ENCODE measurements at places on chromosomes 1 and 21. TPM values are rescaled to one million over a fixed set of nuclear protein-coding genes. Genes with fewer than 3 reads are reported as not detected.

Gene CPTP
- total RNA-seq: 15.7 TPM

Gene COL24A1
- total RNA-seq: 6.1 TPM

- DNase-seq: peak; percentile 79
Measured at GRCh38 chr1:110155878-110156522, 5.7 kb downstream of the SLC6A17 start.

DNA sequence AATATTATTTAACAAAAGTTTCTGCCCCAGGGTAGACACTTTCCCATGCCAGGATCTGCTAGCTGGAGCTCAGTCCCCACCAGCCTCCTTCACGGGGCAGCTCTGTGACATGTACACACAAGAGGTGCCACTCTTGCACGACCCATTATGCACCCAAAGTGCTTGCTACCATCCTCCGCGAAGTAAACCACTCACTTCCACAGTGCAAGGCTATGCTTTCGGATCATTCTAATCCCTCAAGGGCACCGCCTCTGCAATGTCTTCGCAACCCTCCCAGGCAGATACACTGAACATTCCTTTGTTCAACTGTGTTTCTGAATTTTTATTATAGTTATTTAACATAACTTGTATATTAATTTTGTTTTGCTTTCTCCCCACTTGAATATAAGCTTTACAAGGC is 303.8 kb downstream of the VAV3 start:
- DNase-seq: no peak

Gene DNAI4
- 70.9 TPM for total RNA-seq

Gene C1orf226
- 13.0 TPM for total RNA-seq

DNA sequence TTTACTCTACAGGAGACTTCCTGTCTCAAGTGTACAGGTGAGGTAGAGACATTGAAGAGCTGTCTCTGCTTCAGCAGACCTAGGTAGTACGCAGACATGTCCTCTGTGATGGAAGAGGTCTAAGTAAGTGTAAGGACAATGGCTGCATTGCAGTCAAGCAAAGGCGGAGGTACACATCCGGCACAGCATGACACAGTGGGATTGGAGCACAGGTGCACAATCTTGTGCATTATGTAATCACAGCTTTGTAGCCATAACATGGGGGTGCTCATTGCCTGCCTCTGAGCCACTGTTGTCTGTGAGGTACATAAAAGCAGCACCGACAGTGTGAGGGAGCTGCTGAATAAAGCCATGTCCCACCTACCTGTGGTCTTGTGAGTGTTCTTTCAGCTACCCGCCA is 66.4 kb upstream of the CCDC190 start:
- DNase-seq: no peak

GRCh38 chr1:209319057-209319432 is 264.5 kb upstream of the CAMK1G start:
- no peak for DNase-seq

Gene BEST4
- 0.36 TPM for total RNA-seq

Gene CNTN2
- total RNA-seq: 8.0 TPM

GRCh38 chr1:244599937-244600350 is 53.0 kb upstream of the DESI2 start:
- no peak for DNase-seq

DNA sequence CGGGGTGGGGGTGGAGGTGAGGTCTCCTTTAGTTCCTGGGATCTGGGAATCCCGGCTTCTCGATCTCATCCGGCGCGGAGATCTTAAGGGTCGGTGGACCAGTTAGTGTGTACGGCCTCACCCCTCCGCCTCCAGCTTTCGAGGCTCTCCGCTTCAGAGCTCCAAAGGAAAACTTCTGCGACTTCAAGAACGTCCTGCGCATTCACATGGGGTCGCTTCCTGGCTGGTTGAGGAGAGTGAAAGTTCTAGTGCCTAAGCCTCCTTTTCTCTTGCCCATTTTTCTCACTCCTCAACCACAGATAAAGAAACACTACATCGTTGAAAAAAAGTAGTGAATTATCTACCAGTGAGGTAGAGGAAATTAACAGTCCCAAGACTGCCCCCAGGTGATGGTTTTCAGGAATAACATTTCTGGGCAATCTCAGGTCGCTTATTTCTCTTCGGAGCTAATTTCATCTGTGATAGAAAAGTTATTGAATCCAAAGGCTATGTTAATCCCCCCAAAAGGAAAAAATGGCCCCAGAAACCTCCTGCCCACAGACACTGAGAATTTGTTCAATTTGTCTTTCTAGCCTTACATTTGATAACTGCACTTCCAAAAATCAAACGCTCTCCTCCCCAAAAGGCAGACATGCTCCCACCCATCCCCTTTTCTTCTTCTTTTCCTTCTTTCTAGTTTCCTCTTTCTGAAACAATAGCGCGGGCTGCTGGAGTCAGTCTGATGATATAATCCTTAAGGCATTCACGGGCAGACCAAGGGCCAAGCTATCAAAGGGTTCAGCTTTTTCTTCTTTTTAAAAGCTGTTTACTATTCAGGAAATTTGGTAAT is 20.6 kb upstream of the TBX15 start:
- DNase-seq: no peak
